ENCODE measurements at places on chromosomes 13 and 19. TPM values are rescaled to one million over a fixed set of nuclear protein-coding genes. Genes with fewer than 3 reads are reported as not detected.

The SYNGR4 gene
- not detected for total RNA-seq

GRCh38 chr19:29690842-29691241 lies 24.2 kb downstream of the C19orf12 start:
- H3K36me3 ChIP-seq = no peaks in the 10 kb centered on the region
- H3K4me1 ChIP-seq = no peaks in the 10 kb centered on the region
- DNase-seq = no peak
- no peaks in the 10 kb centered on the region for H3K27me3 ChIP-seq

GRCh38 chr13:114129649-114130062 lies 2.8 kb downstream of the RASA3 start:
- peaks cover 6% of the 10 kb centered on the region for H3K27me3 ChIP-seq
- H3K36me3 ChIP-seq = no peaks in the 10 kb centered on the region
- DNase-seq = no peak
- peaks cover 31% of the 10 kb centered on the region for H3K4me1 ChIP-seq
- no peak overlapping the region for H3K4me3 ChIP-seq

- H3K27me3 ChIP-seq = no peaks in the 10 kb centered on the region
- H3K4me3 ChIP-seq = no peak overlapping the region
- no peaks in the 10 kb centered on the region for H3K36me3 ChIP-seq
- peak; percentile 46 for DNase-seq
These were observed 3.1 kb upstream of the TNFAIP8L1 start for GRCh38 chr19:4636151-4636717.

- no peaks in the 10 kb centered on the region for H3K4me1 ChIP-seq
- no peak overlapping the region for H3K4me3 ChIP-seq
- no peaks in the 10 kb centered on the region for H3K27me3 ChIP-seq
- H3K27ac ChIP-seq = no peak overlapping the region
- H3K36me3 ChIP-seq = no peaks in the 10 kb centered on the region
These were observed 205.4 kb downstream of the PDS5B start for GRCh38 chr13:32791545-32792172.

- H3K27ac ChIP-seq = no peak overlapping the region
- H3K27me3 ChIP-seq = no peaks in the 10 kb centered on the region
- no peaks in the 10 kb centered on the region for H3K36me3 ChIP-seq
- H3K4me1 ChIP-seq = peaks cover 23% of the 10 kb centered on the region
- DNase-seq = no peak
These were observed 1.2 kb upstream of the ZNF579 start for GRCh38 chr19:55581823-55582223.

- peaks cover 7% of the 10 kb centered on the region for H3K4me1 ChIP-seq
- no peak for DNase-seq
- H3K27ac ChIP-seq = no peak overlapping the region
- H3K36me3 ChIP-seq = no peaks in the 10 kb centered on the region
- H3K4me3 ChIP-seq = no peak overlapping the region
These were observed 3.2 kb upstream of the PDE4C start for GRCh38 chr19:18229474-18229873.

The C1QTNF9 gene
- not detected for total RNA-seq

The POSTN gene
- 8.9 TPM for total RNA-seq

DNA sequence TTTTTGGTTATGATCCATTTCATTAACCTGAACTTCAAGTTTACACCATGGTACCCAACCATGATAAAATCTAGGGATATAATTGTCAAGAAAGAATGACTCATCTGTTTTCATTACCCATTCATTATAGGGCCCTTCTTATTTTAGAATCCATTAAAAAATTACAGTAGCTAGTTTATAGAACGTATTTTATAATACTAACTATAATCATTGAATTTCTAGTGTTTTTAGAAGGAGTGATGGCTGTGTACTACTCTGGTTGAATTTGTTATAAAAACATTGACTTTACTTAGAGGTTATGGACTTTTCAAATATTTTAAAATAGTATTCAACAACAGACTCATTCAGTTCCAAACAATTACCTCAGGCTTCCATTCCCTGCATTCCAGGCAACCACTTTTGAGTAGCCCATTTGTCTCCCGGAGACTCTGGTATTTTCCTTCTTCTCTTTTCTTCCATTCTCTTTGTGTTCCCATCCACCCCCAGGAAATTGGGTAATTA lies 71.9 kb upstream of the KLF12 start:
- no peak for DNase-seq
- no peaks in the 10 kb centered on the region for H3K27me3 ChIP-seq
- no peaks in the 10 kb centered on the region for H3K36me3 ChIP-seq
- H3K4me1 ChIP-seq = no peaks in the 10 kb centered on the region
- H3K4me3 ChIP-seq = no peak overlapping the region
